NCI-H1092 (cell line): ENCODE measurements at places on chromosomes 1 and 21.

GRCh38 chr1:38870996-38871395 is 2.2 kb downstream of the MYCBP start:
- no peak for DNase-seq

- no peak for DNase-seq
Observed at GRCh38 chr1:117886101-117886795, 43.2 kb downstream of the GDAP2 start.

GRCh38 chr1:88608139-88608943 is 75.7 kb upstream of the PKN2 start:
- DNase-seq, result no peak

GRCh38 chr1:206715552-206716158 is 30.9 kb downstream of the MAPKAPK2 start:
- DNase-seq, result no peak

DNA sequence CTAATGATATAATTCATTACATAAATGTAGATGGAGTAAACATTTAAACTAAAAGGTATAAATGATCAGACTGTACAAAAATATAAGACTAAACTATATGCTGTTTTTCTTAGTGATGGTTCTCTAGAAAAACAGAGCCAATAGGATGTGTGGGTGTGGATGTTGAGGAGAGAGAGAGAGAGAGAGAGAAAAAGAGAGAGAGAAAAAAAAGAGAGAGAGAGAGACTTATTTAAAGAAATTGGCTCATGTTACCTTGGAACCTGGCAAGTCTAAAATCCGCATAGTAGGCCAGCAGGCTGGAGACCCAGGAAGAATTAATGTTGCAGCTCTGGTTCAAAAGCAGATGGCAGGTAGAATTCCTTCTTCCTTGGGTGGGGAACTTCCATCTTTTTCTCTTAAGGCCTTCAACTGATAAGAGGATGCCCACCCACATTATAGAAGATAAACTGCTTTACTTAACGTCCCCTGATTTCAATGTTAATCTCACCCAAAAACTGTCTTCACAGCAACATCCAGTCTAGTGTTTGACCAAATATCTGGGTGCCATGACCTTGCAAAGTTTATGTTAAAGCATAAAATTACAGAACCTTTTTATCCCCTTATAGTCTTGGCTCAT is 74.3 kb upstream of the KCNJ15 start:
- no peak for DNase-seq

GRCh38 chr1:43521756-43522155 is 8.9 kb upstream of the PTPRF start:
- DNase-seq, result no peak

DNA sequence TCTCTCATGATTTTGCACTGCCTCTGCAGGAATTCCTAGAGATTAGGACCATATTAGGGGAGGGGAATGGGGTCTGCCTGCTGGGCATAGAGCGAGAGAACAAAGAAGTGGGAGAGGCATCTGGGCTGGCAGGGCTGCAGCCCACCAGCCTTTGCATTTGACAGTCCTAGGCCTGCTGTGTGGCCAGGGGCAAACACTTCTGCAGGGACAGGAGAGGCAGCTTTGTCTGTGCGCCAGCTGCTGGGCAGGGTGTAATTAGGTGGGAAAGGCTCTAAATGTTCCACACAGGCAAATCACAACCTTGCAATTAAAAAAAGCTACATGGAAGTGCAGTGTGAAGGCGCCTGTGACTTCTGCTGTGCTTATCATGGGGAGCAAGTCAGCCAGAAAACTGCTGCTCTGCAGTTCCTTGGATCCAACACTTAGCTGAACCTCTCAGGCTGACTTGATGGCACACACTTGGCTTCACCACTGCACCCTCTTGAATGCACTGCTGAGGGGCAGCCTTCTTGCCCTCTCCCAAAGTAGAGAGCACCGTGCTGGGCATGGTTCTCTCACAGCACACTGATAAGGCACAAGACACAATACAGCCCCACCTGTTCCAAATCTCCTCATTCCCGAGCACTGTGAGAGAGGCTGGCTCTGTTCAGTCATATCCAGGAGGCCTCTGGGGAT is 73.6 kb upstream of the TLR5 start:
- no peak for DNase-seq

DNA sequence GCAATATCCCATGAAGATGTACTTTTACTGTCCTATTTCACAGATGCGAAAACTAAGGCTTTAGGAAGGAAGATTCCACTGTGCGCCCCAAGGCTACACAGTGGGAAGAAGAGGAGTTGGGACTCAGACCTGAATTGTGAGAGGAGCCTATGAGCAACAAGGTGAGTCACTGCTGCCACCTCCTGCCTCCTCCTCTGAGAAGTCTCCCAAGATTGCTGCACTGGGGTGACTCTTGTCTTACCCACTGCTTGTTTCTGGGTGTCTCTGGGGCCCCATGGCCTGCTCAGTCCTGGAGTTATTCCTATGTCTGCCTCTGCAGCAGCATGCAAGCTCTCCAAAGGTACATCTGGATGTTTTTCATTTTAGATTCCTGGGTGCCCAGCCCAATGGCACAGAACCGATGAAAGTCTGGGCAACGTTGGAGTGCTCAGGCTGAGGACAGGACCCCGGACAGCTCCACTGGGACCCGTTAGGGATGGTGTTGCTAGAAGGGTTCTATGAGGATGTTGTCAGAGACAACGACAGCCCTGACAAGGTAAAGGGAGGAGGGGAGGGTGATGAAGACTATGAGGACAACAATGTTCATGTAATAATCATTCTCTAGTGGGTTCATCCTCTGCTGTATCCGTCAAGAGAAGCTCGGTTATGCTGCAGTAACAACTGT is 11.0 kb upstream of the C1QA start:
- DNase-seq, result no peak

DNA sequence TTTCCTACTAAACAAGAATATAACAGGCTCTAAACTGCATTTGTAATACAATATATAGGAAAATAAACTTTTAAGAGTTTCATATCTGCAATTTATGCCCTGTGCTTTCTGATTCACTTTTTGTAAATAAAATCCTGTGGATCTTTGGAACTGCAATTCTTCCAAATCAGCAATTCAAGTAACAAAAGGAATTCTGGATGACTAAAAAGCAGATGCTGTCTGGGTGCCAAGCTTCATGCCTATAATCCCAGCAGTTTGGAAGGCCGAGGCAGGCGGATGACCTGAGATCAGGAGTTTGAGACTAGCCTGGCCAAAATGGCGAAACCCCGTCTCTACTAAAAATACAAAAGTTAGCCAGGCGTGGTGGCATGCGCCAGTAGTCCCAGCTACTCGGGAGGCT is 6.3 kb downstream of the NME7 start:
- no peak for DNase-seq

- peak; percentile 26 for DNase-seq
Observed at GRCh38 chr1:12600880-12601633, 17.0 kb downstream of the DHRS3 start.

DNA sequence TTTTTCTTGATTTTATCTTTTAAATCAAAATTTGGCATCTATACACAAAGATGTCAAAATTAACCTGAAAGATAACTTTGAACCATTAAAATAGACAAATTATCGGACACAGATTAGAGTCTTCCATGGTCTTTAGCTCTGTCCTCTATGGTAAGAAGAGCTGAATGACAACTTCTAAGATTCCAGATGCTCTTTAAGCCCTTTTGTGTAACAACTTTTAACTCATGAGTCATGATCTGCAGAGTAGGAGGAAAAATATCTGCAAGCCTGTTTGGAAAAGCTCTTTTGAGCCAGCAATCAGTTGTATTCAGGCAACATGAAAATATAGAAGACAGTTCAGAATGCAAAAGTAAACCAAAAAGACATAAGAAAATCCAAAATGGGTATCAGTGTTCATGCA is 37.8 kb downstream of the TTC13 start:
- DNase-seq, result no peak

DNA sequence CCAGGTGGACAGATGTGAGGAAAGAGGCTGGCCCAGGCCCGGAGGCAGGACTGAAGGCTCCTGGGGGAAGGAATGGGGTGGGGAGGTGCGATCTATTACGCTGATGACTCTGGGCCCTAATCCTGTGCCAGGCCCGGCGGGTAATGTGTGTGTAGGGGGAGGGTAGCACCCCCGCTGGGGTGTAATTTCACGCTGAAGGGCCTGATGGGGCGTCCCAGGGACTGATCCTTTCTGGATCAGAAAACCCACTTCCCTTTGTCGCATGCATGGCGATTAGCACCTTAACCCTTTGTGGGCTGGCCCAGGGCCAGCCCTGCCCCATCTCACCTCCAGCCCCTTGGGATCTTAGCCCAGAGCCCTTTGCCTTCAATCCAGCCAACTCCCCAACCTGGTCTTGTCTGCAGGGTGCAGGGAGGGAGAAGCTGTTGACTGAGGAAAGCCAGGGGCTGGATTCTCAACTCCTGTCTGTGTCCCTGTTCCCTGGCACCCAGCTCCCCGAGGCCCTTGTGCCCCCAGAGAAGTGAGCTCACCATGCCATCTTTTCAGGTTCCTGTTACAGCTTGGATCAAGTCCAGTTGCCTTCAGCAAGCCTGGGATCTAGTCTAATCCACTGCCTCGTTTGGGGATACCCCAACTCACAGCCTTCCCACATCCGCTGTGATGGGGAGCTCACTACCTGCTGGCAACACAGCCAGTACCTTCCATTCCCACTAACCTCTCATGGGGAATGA is 26.0 kb downstream of the KNCN start:
- no peak for DNase-seq

GRCh38 chr1:246786606-246787238 is 62.5 kb downstream of the SCCPDH start:
- peak; percentile 71 for DNase-seq

DNA sequence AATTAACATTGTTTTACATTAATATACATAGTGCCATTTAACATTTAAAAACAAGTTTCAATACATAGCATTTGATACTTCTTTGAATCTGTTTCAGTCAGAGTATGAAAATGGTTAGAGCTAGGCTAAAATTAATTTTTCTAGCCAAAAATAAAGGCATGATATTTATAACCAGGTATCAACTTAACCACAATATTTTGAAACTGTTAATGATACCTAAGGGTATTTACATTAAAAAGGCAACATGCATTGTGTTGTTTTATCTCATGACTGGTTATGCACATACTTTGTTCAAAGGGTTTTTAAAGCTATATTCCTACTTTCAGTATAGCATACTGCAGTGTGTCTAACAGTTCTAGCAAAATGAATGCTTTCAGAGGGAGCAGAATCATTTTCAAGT is 130.0 kb downstream of the HS2ST1 start:
- no peak for DNase-seq

- DNase-seq, result no peak
Observed at GRCh38 chr1:154129391-154129970, 25.4 kb downstream of the NUP210L start.

GRCh38 chr1:53070621-53071020 is 8.6 kb downstream of the PODN start:
- no peak for DNase-seq

GRCh38 chr1:224276771-224277487 is 53.0 kb downstream of the NVL start:
- no peak for DNase-seq

- no peak for DNase-seq
Observed at GRCh38 chr21:42868196-42868595, 11.1 kb downstream of the WDR4 start.

DNA sequence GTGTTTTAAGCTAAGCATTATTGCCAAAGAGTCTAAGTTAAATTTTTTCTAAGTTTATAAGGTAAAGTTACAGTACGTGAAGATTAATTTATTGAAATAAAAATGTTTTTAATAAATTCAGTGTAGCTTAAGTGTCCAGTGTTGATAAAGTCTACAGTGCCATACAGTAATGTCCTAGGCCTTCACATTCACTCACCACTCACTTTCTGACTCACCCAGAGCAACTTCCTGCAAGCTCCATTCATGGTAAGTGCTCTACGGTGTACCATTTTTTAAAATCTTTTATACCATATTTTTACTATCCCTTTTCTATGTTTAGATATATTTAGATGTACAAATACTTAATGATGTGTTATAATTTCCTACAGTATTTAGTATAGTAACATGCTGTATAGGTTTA is 173.2 kb downstream of the CACNA1E start:
- DNase-seq, result no peak

DNA sequence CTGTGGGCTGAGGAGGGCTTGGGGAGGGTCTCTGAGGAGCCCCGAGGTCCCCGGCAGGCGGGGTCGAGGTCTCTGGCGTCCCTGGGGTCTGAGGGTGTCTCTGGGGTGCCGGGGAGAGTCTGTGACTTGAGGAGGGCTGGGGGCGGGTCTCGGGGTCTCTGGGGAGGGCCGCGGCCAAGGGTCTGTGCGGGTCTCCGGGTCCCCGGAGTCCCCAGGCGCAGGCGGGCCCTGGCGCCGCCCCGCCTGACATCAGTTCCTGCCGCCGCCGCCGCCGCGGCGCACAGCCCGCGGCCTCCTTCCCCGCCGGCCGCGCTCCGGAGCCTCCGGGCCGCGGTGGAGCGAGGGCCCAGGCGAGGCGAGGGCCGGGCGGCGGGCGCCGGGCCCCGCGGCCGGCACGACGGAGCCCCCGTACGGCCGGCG is at the start of gene PLEKHM2:
TSS of gene PLEKHM2 (plus strand) at position 279 of the 420 bp plus-strand sequence. CDS start 239 bp downstream, outside the sequence.
- DNase-seq, result no peak

- DNase-seq, result no peak
Observed at GRCh38 chr1:241706257-241706656, 54.2 kb downstream of the WDR64 start.

DNA sequence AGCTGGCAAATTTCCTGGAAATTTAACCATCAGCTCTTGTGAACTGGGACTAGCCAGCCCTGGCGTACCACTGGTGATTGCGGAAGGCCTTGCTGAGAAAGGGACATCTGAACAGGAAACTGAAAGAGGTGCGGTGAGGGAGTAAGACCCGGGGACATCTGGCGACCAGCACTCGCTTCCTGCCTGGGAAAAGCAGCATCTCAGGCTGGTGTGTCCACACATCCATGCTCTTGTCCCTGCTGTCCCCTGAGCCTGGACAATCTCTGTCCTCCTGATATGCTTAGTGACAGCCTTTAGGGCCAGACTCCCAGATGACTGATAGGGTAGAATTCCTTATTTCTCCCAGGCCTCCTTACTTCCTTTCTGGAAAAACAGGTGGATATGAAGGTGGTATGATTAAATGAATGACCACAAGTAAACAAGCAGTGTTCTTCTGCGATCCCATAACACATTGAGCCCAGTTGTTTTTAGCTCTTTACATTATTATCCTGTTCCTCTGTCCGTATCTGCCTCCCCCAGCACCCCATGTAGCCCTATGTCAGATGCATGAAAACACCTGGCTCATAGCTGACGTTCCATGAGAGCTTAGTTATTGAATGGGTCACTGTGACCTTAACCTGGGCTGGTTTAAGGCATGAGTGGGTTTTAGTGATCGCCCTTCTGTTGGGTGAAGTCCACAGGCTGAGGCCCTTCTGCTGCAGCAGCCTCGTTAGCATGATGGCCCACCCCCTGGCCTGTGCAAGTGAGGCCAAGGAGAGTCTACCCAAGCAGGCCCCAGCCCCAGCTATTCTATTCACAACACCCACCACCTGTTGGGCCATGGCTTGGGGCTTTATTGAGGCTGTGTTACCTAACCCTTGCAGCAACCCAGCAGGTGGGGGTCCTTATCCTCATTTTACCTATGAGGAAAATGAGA is 76.1 kb upstream of the GADD45A start:
- no peak for DNase-seq

DNA sequence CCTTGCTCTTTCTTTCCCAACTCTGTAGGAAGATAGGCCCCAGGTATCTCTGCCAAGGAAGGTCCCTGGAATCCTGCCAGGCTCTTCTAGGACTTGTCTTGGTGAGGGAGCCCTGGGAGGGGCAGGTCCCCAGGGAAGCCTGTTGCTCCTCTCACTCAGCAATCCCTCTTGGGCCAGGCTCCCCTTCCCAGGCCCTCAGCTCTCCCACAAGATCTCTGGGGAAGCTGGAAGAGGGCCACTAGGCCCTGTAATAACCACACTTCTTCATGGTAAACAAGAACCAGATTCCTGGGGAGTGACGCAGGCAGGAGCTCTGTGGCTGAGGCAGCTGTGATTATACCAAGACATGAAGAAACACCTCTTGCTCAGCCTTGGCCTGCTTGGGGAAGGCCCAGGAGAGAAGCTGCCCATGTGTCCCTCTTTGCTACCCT is 9.9 kb upstream of the MAPKAPK2 start:
- no peak for DNase-seq
